ENCODE measurements at places on chromosomes 3 and 15.
A peak's percentile ranks its signal among the peaks of the same experiment; 100 is the strongest.

DNA sequence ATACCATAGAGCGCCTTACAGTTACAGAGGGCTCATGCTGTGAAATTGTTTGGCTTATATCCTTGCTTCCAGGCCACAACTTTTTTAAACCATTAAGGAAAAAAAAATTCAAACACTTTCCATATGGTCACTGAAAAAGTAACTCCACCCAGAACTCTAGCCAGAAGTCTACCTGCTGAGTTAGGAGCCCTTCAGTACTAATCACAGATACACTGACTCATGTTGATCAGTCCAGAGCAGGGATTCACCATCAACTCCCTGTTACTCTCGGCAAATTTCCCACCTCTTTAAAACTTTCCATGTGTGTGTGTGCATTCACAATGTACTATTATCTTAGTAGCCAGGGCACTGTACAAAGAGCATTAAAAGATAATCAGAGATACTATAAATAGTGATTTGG lies 372.8 kb downstream of the MAGI1 start:
- no peak for DNase-seq

GRCh38 chr3:171239757-171240503 lies 213.4 kb upstream of the SLC2A2 start:
- DNase-seq, result no peak

- no peak for DNase-seq
Measured at GRCh38 chr3:71135373-71136088, 448.0 kb downstream of the FOXP1 start.

DNA sequence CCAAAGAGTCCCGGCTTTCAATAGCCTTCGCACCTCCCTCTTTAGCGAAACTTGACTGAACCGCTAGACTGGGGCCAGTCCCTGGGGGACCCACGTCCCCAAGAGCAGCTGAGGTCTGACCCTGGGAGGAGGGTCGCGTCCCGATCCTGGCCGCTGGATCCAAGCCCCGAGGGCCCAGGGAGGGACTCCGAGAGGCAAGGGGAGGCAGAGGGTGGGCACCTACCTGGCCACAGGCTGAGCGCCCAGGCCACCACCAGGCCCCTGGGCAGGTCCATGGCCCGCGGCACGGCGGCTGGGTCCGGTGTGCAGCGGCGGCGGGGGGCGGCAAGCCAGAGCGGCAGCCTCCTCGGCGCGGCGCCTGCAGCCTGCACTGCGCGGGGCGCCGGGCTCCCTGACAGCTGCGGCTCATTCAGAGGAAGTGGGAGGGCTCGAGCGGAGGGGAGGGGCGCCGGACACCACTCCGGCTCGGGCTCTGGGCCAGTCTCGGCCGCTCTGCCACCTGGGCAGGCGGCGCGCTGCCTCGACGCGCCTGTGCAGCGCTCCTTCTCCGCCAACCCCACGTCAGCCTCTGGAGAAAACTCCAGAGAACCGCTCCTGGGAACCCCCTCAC lies at the start of gene ITGA11:
Gene ITGA11, minus strand, starts transcription at position 372 of the 610 bp plus-strand sequence. Its CDS starts 97 bp downstream, at position 275.
- no peak for DNase-seq

- no peak for DNase-seq
Measured at GRCh38 chr3:63067999-63068645, 192.9 kb upstream of the CADPS start.

- peak; percentile 49 for DNase-seq
Measured at GRCh38 chr15:67065531-67066005, at the start of gene SMAD3. Gene SMAD3 (plus strand): TSS chr15:67065602. CDS start chr15:67066155, 553 bp downstream.

GRCh38 chr3:94304954-94305353 lies 242.1 kb downstream of the NSUN3 start:
- DNase-seq, result no peak

- DNase-seq, result no peak
Measured at GRCh38 chr3:189092547-189092946, 79.2 kb upstream of the TPRG1 start.

DNA sequence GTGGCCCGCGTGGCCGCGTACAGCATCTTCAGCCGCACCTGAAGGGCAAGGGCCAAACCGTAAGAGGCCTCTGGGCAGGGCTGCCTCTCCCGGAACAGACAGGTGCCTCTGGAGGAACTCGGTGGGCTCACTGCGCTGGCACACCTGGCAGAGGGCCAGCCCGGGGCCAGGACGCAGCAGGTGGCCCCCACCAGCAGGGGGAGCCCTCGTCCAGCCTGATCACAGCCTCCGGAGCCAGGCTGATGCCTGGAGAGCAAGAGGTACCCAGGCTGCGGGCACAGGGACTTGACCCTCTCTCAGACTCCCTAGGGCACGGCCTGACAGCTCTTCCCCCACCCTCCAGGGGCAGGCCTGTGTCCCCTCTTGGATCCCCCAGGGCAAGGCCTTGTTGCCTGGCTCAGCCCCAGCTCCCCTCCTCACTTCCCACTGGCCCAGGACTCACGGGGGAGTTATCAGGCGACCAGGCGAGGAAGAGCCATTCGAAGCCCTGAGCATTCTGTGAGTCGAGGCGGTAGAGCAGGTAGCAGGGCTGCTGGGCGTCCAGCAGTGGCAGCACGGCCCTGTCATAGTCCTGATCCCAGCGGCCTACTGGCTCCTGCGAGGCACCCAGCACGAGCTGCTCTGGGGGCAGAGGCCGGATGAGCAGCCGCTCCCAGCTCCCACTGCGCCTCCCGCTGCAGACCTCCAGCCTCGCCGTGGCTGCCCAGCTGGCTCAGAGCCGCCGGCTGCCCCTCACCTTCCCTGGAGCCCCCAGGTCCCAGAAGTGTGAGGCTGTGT lies 6.2 kb upstream of the TLR9 start:
- DNase-seq, result peak; percentile 79

DNA sequence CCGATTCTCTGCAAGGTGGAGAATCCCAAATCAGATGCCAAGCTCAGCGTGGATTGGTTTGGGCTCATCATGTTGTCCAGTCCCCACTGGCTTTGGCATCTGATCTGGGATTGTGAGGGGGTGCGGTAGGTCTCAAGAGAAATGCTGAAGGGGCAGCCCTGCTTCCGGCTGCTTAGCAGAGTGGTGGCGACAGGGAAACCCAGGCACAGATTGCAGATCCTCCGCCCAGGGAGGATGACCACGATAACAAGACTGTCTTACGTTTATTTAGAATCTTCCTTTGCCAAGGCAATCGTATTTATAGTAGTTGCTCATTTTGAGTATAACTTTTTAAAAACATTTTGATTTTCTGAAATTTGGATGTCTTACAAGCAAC lies 61.1 kb downstream of the SLC12A8 start:
- DNase-seq, result no peak

DNA sequence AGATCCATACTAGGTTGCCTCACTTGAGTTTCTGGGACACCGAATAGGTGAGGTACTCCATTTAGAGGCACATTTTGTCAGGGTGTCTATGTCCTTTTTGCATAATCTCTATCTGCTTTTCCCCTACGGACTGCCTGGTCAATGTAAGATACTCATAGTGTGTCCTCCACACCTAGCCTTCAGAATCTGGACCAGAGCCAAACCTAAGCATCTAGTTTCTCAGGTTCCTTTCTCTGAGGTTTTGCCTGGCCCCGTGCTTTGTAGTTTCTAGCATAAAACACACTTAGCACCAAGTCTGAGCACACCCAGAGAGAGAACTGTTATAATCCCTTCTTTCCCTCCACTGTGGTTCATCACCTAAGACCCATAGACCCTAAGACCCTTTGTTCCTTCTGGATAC lies 105.9 kb upstream of the MLF1 start:
- no peak for DNase-seq

DNA sequence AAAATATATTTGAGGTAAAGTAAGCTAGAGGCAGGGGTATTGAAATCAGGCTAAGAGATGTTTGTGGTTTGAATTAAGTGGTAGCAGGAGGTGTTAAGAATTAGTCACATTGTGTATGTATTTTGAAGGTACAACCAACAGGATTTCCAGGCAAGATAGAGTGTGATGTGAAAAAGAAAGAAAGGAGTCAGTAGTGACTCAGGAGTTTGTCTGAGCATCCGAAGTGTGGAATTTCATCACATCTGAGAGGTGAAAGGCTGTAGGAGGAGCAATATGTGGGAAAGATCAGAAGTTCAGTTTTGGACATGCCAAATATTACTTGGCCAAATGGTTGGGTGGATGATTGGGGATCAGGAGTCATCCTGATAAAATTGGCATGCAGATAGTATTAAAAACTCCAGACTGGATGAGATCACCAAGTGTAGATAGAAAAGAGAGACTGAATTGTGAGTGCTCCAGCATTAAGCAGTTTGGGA lies 32.1 kb upstream of the EBLN2 start:
- DNase-seq, result no peak

- no peak for DNase-seq
Measured at GRCh38 chr3:124811436-124811835, 75.7 kb downstream of the ITGB5 start.
